ENCODE measurements at places on chromosomes 1 and 21. TPM values are rescaled to one million over a fixed set of nuclear protein-coding genes. Genes with fewer than 3 reads are reported as not detected.

DNA sequence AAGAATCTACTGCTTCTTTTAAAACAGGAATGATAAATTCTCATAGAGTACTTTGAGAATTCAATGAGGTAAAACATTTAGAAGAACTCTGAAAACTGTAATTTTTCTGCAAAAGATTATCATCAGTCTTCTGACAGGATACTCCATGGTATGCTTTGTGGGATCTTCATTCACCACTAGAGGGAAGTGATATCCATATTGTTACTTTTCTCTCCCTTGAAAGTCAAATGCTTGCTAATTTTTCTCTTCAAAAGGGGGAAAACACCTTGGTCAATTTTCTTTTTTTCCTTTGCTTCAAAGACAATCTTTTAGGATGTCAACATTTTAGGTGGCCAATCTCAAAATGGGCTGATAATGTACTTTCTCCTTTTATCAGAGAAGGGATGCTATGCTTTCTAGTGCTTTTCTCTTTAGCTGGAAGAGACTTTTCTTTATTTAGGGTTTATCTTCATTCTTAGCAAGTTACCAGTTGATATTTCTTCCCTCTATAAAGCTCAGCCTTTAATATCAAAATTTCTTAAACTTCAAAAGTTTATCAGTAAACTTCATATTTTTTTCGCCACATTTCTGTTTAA is 95.5 kb downstream of the NEGR1 start:
- no peak for DNase-seq

- no peak for DNase-seq
These were observed 22.3 kb downstream of the KIF17 start for GRCh38 chr1:20695515-20695914.

DNA sequence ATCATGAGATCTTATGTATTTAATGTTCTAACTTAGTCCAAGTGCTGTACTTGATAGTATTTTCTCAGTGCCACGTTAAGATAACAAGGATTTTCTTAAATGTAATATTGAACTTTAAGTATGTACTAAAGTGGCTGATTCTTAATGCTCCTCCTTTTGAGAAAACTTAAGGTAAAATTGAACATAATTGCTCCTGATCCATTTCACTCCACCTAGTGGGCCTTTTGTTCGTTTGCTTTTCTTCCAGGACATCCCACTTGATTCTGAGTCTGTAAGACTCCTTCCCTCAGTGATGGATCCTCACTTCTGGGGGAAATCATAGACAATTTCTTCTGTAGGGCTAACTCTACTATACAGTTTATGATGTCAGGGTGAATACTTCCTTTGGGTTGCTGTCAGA is 173.1 kb downstream of the LMO4 start:
- DNase-seq: no peak

GRCh38 chr21:34092262-34092921 is 19.0 kb downstream of the MRPS6 start:
- no peak for DNase-seq

DNA sequence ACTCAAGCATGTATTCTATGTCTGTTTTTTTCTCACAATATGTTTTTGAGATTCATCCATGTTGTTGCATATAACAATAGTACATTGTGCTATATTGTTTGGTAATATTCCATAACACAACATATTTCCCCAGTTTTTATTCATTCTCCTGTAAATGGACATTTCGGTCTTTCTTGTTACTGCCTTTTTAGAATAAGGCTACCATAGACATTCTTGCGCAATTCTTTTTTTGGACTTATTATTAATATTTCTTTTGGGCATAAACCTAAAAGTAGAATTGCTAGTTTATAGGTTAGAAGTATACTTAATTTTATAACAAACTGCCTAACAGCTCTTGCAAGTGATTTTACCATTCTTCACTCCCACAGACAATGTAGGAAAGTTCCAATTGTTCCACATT is 573.0 kb downstream of the ADGRL2 start:
- no peak for DNase-seq

- DNase-seq: no peak
These were observed 8.1 kb upstream of the VWA5B1 start for GRCh38 chr1:20282533-20282932.

Gene RCSD1
- 15.0 TPM for total RNA-seq

Gene LEFTY1
- 1.4 TPM for total RNA-seq

Gene VCAM1
- total RNA-seq: 159 TPM

Gene C4BPA
- total RNA-seq: 1,492 TPM
